ENCODE measurements at places on chromosomes 3 and 15.

GRCh38 chr3:3145831-3146230 lies 19.1 kb downstream of the TRNT1 start:
- DNase-seq, result no peak

DNA sequence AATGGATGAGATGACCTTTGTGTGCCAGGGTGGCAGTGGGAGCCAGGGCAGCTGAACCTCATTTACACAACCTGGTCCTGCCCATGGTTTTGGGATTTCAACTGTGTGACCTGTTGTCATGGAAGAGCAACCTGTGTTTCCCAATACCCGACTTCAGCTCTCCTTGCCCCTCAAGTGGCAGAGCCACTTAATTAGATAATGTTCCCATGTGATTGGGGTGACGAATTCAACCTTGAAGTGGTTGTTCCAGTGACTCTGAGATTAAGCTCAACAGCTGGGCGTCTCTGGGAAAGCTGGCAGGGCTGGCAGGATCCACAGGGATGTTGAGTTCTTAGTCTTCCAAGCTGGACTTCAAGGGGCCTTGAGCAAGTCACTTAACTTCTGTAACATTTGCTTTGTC lies 71.0 kb downstream of the THSD4 start:
- no peak for DNase-seq

- no peak for DNase-seq
Measured at GRCh38 chr3:178083906-178084866, 452.1 kb upstream of the KCNMB2 start.

- DNase-seq, result no peak
Measured at GRCh38 chr3:100209948-100210771, 50.6 kb upstream of the TBC1D23 start.

DNA sequence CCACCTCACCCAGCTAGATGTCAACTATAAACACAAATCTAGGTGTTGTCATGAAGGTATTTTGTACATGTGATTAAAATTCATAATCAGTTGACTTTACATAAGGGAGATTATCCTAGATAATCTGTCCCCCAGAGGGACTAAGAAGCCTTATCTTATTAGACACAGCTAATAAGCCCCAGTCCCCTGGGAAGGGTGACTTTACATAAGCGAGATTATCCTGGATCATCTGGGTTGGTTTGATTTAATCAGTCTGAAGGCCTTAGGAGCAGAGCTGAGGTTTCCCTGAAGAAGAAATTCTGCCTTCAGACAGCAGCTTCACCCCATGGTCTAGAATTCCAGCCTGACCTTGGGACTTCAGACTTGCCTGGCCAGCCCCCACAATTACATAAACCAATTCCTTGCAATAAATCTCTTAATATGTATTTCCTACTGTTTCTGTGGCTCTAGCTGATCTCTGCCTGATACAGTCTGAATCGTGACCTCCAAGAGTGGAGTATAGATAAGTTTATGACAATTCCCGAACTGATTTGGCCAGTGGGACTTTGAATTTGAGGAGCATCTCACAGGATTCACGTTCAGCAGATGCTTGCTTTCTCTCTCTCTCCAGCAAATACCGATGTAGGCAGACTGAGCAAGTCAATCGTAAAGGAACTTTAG lies 66.5 kb downstream of the MRPL46 start:
- no peak for DNase-seq

DNA sequence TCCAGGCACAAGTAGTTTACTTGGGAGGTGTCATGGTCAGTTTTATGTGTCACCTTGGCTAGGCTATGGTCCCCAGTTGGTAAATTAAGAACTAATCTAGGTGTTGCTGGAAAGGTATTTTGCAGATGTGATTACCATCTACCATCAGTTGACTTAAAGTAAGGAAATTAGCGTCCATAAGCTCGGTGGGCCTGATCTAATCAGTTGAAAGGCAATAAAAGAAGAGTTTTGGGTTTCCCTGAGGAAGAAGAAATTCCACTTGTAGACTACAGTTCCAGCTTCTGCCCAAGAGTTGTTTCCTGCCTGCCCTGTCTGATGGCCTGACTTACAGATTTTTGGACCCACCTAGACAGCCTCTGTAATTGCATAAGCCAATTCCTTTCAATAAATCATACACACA lies 438.7 kb upstream of the PROK2 start:
- DNase-seq, result no peak

GRCh38 chr15:57565311-57565710 lies 26.4 kb upstream of the MYZAP start:
- DNase-seq, result peak; percentile 9

- no peak for DNase-seq
Measured at GRCh38 chr3:65181391-65181871, 493.6 kb upstream of the ADAMTS9 start.

DNA sequence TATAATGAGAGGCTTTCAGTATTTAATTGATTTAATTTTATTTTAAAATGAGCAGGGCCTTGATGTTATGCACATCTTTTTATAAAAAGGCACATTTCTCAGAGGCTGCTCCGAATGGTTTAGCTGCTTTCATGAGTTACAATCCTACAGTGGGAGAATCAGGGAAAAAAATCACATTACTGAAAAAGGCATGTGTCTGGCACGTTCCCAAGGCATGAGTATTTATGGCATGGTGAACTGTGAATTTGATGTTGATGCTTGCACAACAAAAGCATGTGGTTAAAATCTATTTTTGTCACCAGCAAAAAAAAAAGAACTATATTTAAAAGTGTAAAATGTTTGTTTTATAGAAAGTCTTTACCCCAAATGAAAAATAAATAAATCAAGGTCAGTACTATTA lies 485.2 kb upstream of the ROBO2 start:
- no peak for DNase-seq

- DNase-seq, result no peak
Measured at GRCh38 chr15:89641053-89641452, 14.2 kb downstream of the KIF7 start.

DNA sequence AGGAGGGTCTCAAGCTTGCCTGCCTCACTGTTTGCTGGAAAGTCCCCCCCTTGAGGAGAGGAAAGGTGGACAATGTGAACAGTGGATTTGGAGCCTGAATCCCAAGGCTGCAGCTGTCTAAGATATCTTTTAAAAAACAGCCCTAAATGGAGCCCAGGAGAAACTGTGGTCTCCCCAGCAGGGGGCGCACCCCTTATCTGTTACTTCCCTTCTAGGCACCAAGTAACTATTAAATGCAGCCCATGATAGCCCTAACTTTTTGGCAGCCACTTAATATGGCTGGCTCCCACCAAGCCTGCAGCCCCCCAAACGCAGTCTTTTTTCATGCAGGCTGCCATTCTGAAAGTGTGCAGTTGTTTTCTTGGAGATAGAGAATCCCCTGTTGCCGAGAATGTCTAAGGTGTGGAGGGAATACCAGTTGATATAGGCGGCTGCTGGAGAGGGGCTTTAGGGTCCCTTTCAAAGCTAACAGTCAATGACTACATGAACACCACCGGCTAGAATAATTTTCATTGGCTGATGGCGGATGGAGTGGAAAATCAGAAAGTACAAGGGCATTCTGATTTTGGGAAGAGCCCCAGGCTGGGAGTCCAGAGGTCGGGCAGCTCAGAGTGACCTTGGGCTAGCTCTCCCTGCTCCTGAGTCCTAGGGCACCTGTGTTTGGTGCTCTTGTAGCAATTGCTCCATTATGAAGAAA lies 1.3 kb downstream of the RHCG start:
- DNase-seq, result no peak

DNA sequence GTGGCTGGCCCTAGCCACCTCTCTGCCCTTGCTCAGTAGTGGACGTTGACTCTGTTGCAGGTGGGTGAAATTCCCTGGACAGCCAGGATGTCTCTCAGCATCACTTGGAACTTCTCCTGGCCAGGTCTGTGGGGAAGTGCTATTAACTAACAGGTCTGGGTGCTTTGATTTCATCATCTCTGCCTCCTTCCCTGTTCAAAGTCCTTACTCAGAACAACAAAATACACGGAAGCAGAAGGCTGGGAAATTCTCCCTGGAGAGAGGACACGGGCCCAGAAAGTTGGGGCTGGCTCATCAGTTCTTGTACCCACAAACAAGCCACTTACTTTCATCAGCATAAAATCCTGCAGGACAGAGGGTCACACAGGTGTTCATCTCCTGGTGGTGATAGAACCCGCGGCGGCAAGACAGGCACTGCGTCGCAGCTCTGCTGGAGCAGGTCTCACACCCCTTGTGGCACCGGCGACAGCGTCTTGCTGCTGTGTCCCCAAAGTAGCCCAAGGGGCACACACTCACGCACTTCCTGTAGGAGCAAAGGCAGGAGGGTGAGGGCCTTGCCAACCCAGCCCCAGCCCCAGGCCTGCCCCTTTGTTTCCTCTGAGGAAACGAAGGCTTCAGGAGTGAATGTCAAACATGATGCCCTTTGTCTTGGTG lies 29.6 kb upstream of the SNRPA1 start:
- DNase-seq, result no peak

- DNase-seq, result no peak
Measured at GRCh38 chr15:50330921-50331320, 24.1 kb downstream of the GABPB1 start.

All from activated T-helper 1 cell treated with Interleukin-2 at 50 U/mL for 16 hours (primary cell).